Bladder microvascular endothelial cell (primary cell): ENCODE measurements at places on chromosomes 6 and 20. TPM values are rescaled to one million over a fixed set of nuclear protein-coding genes. Genes with fewer than 3 reads are reported as not detected.

MOXD1 gene
- 0.13 and 0.16 TPM in 2 replicates for total RNA-seq

ZNF133 gene
- 13.9 and 20.5 TPM in 2 replicates for total RNA-seq

ERVFRD-1 gene
- total RNA-seq = 0.16 and 0.38 TPM in 2 replicates

PAX1 gene
- not detected in 2 replicates for total RNA-seq

LGSN gene
- not detected in 2 replicates for total RNA-seq

POM121L2 gene
- not detected in 2 replicates for total RNA-seq

OTOR gene
- total RNA-seq = not detected in 2 replicates

PDYN gene
- total RNA-seq = not detected in 2 replicates

OR2H2 gene
- total RNA-seq = not detected in 2 replicates

SYTL3 gene
- 0.65 and 1.5 TPM in 2 replicates for total RNA-seq
